G401 (cell line): ENCODE measurements at places on chromosomes 2 and 18.
A peak's percentile ranks its signal among the peaks of the same experiment; 100 is the strongest.

DNA sequence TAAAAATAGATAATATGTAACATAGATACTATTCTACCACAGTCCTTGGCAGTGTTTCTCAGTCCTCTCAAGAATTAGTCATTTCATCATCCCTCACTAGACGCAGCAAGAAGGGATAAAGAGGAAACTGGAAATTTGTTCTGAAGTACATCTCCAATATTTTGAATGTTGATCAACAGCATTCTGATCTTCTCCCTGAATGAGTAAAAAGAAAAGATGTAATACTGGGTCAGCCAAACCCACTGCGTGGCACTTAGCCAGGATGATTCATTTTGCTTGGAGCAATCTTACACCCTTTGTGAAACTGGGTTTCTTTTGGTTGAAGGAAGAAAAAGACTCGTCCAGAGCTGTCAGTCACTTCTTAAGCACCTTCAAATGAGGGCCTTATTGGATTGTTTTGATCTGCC lies 54.1 kb downstream of the TAF1B start:
- peak; percentile 15 for DNase-seq

DNA sequence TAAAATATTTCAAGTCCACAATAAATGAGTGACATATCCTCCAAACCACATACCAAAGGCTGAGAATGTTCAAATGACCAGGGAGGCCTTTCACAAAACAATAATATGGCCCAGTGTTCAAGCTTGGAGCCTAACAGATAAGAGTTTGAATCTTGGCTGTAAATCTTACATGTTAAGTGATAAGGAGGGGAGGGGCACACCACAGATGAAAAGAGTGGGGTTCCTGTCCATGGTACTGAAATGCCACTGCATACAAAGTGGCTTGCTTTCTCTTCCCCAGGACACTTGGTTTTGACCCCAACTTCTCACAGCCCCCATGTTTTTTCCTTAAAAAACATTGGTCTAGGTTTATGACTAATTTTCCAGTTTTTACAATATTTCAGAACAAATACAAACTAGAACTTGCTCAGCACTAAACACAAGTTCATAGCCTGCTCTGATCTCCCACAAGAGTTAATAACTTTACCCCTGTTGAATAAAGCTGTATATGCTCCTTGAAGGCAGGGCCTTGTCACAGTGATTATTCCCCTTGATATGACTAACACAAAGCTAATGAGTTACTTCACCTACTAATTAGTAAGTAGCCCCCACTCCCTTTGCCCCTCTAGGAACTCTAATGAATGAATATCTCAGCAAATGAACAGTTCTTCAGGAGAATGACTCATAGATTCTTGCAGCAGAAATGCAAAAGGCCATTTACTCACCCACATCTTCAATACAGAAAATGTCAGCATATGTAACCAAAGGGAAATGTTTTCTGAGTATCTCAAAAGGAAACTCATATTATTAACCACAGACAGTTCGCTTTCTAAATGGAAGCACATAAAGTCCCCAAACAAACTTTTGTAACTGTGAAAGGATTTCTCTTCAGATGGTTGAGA lies 142.2 kb downstream of the SATB2 start:
- no peak for DNase-seq

DNA sequence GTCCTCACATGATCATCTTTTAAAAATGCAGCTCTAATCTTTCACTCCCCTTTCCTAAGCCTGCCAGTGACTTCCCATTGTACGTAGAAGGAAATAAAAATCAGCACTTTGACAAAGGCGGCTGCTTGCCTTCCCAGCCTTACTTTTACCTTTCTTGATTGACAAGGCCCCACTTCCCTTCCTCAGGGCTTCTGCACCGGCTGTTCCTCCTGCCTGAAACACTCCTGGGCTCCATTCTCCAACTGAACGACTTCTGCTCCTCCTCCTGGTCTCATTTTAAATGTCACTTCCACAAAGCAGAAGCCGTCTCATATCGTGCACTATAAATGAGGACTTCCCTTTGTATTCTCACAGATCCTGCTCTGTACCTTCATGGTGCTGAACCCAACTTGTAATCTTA lies 56.1 kb downstream of the OSBPL6 start:
- DNase-seq, result no peak

GRCh38 chr18:13221869-13222855 lies 3.6 kb downstream of the LDLRAD4 start:
- peak; percentile 65 for DNase-seq

DNA sequence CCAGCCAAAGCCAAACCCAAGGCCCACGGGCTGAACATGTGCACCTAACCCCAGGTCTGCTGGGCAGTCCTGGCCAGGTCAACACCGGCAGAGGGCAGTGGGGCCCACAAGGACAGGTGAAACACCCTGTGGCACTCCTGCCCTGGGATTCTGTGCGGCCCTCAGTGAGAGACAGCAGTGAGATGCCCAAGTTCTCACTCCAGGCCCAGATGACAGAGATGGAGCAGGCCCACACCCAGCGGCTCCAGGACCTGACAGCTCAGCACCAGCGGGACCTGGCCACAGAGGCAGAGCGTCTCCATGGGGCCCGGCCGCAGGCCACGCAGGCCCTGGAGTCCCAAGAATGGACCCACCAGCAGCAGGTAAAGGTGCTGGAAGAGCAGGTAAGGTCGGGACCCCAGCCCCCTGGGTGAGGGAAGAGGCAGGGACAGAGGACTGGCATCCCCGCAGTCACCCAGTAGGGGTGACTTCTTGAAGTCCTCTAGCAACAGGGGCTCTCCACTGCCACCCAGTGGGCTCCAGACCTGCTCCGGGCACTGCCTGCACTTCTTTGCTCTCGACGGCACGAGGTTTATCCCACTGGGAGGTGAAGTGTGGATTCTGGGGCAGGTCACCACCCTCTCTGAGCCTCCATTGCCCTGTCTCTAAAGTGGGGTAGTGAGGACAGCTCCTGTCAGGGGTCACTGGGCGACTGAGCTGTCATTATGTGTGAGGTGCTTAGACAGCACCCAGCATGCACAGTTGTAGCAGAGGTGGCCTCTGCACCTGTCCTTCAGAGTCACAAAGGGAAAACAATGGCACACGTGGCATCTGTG lies 8.8 kb upstream of the SNED1 start:
- DNase-seq, result no peak

DNA sequence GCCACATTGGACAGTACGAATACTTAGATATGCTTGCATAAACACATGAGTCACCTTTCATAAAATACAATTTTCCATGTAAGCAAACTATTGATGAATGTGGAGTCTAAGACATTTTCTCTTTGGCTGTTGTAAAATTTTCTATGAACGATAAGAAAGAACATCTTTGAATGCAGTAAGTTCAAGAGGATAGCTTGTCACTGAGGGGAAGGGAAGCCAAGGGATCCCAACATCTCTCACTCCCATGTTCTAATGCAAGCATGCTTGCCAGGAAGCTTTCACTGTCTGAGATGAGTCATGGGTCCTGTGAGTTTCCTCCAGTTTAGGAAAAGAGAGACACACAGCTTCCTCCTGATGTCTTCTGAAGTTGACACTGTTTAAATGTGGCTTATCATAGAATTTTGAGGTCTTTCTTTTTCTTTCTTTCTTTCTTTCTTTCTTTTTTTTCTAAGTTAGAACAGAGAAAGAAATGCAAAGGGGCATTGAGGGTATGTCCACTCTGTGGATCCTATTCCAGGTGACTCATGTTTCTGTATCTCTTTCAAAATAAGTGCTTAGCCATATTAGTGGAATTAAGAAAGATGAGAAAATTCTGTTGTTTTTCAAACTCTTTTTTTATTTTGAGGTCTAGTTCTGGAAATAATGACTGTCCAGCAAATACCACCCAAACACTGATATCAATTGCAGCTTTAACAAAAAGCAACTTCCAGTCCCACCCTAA lies 146.6 kb downstream of the RDH14 start:
- no peak for DNase-seq

- DNase-seq, result peak; percentile 24
Measured at GRCh38 chr2:9690716-9691498, 60.1 kb upstream of the YWHAQ start.

- no peak for DNase-seq
Measured at GRCh38 chr2:106720026-106720425, 165.9 kb downstream of the ST6GAL2 start.

GRCh38 chr2:152740743-152741328 lies 22.4 kb downstream of the ARL6IP6 start:
- DNase-seq, result peak; percentile 63

DNA sequence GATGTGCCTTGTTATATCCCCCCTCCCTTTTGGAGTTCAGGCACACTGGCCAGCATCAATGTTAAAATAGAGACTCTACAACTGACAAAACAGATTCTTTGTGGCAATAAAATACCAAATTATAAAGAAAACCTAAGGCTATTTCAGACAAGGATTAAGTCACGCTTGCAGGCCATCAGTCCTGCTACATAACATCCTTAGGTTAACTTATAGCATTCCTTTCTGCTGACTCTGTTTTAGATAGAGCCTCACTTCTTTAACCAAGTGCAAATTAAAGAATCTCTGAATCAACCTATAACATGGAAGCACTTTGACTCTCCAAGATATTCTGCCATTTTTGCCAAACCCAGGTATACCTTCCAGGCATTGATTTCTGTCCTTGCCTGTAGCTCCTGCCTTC lies 784.6 kb downstream of the RNF144A start:
- DNase-seq, result no peak

GRCh38 chr2:195732574-195732973 lies 75.5 kb downstream of the SLC39A10 start:
- no peak for DNase-seq

DNA sequence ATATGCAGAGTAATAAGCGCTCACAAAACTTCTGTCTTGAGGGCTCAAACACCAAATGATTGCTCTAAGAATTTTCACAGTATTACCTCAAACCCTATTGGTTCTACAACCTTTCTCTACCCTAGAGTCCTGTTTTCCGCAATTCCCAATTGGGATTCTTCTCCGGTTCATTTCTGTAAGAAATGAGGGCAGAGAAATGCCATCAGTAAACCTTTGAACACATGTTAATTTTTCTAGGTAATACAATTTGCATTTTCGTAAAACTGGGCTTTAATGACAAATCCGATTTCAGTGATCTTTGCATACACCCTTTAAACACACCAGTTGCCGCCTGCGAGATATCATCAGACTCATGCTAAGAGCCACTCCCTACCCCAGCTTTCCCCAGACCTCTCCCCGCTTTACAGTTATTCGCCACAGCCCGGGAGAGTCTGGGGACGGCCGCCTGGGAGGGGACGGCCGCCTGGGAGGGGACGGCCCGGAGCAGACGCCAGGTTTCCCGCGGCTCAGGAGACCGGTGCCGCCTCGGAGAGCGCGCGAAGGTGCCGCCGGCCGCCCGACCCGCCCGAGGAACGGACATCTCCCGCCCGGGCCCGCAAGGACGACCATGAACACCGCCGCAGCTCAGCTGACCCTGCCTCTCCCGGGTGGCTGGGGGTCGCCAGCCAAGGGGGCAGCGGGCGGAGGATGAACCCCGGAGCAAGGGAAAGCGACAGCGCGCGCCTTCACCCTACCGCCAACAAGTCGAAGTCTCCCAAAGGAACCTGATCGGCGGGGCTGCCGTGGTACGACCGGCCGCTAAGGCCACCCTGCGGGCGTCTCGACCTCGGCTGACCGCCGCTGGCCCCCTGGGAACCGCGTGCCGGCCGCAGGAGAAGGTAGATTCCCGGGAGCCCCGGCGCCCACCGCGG lies 463 bp downstream of the SMC6 start:
- DNase-seq, result peak; percentile 53
